ENCODE measurements at places on chromosomes 11 and 22.

DNA sequence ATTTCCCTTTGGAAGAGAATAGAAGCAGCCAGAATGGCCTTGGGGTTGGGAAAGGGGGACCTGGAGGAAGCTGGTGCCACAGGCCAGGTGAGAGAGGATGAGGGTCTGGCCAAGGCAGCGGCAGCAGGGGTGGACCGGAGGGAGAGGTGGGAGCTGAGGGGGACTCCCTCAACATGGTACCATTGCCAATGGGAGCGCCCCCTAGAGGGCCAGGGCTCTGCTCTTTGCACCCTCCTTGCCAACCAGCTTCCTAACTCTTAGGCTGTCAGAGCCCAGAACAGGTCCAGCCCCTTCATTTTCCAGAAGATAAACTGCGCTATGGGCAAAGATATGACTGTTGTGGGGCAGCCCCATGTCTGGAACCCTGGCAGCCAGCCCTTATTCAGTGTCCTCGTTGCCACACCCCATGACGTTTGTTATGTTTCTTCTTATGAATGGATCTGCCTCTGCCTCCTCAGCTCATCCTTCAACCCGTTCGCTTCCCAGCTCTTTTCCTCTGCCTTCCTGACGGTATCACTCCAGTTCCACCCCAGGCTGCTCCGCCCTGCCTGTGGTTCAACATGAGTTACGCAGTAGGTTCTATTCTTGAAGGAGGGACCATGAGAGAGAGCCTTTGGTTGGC, 185.2 kb downstream of the GRIK4 start:
- no peak for DNase-seq

- no peak for DNase-seq
Measured at GRCh38 chr11:73404048-73404447, 27.8 kb downstream of the RELT start.

DNA sequence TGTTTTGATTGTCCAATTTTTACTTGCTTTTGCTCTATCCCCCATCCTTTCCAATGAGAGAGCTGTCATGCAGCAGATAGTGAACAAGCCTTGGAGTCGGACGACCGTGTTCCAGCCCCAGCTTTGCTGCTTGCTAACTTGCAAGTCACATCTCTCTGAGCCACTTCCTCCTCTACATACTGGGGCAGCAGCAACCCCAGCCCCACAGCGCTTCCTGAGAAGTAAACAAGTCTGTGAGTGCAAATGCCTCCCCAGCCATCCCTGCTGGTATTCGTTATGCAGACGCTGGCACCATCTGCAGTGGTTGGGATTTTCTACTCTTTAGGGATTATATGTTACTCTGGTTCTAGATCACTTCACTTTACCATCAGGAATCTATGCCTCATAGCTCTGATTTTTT, 35.0 kb downstream of the TPBGL start:
- peak; percentile 25 for DNase-seq

DNA sequence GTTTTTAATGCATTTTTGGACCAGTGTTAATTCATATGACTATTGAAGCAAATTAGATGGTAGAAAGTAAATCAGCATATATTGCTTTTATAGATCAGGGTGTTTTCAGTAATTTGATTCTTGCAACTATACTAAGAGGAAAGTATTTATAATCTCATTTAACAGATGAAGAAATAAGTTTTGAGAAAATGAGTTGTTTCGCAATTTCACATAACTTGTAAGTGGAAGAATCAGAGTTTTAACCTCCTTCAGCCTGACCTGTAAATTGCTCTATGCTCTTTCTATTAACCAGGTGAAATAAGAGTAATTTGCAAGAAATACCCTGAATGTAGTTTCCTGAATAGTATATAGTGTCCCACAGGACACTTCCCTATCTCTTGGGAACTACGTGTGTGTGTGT, 1106.8 kb upstream of the RAG2 start:
- no peak for DNase-seq

DNA sequence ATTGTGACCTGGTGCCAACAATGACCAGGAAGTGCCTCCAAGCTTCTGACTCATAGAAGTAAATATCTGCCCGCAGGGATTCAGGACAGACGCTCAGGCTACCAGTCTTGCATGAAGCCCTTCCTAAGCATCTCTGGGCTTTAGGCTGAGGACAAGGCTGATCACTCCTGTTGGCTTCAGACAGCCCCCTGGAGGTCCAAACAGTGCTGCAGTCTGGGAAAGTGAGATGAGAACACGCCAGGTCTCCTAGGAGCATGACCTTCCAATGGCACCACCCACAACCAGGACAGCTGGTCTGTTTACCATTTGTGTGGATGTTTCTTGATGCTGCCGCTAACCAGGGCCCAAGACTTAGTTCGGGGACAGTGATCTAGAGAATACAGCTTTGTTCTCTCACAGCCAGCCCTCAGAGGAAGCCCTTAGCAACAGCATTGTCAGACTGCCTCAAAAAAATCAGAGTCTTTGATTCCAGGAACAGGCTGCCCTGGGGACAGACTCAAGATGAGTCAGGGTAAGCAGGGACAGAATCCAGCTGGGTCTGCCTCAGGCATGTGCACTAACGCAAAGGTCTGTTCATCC, 111.2 kb downstream of the ZNF280B start:
- no peak for DNase-seq

- no peak for DNase-seq
Measured at GRCh38 chr22:34481090-34481489, 560.8 kb upstream of the LARGE1 start.

DNA sequence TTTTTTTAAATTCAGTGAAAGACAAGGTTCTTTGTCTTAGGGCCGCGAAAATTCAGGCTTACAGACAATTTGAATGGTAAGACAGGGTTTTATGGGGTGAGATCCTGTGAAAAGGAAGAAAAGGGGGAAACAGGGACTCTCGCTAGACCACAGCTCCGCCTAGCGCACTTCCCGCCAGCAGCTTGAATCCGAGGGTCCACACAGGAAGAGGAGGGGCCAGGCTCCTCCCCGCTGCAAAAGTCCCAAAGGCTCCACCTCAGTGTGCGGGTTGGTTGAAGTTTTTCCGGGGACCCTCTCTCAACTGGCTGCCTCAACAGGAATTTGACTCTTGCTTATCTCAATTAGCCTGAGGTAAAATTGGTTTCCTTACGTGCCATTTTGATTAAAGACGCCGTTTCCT, 950.9 kb upstream of the CNTN5 start:
- no peak for DNase-seq

DNA sequence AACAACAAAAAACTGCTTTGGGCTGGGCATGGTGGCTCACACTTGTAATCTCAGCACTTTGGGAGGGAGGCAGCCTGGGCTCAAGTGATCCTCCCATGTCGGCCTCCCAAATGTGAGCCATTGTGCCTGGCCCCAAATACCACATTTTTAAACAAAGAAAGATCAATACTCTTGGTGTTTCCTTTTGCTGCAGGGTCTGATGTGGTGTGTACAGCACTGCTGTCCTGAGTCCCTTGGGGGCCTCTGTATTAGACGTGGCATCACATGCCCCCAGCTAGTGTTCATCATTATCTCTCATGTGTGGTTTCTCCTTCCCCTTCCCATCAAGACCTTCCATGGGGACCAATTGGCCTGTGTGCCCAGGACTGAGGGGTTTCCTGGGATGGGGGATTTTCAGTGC, 20.5 kb upstream of the XBP1 start:
- no peak for DNase-seq

GRCh38 chr11:33474866-33475265, 217.7 kb downstream of the HIPK3 start:
- no peak for DNase-seq

GRCh38 chr22:19646383-19646782, 67.9 kb upstream of the SEPTIN5 start:
- no peak for DNase-seq

GRCh38 chr22:50728523-50728931, 9.5 kb upstream of the ACR start:
- DNase-seq = no peak

DNA sequence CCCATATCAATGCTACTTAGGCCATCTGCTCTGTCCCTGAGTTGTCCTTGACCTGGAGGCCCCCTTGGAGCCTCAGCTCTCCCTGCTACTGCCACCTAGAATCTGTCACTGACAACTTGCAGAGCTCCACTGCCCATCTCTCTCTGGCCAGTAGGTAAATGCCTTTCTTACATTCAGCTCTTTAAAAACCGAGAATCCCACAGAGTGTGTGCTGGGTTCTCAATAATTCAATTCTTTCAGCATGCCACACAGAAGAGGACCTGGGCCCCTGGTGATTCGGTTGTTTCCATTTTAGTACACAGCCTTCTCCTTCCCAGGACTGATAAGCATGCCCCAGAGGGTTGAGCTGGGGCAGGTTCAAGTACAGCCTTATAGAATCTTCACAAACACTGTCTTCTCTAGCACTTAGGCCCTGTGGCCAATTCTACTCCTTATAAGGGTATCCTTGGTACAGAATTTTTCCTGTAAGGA, 22.0 kb upstream of the IPO7 start:
- DNase-seq = no peak

DNA sequence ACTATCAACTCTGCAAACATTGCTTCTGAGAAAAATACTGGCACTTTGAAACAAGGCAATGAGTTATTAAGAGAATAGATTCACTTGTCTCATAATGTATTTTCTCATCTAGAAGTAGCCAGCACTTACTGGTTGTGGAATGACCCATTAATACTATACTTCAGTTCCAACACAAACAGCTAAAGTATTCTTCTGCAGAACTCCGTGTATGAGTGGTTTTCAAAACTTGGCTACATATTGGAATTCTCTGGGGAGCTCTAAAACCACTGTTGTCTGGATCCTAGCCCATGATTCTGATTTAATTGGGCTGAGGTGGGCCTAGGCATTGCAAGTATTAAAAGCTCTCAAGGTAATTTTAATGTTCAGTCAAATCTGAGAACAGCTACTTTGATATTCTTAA, 1416.4 kb upstream of the RAG2 start:
- no peak for DNase-seq

- DNase-seq = no peak
Measured at GRCh38 chr11:85869781-85870180, 14.6 kb downstream of the CCDC83 start.

DNA sequence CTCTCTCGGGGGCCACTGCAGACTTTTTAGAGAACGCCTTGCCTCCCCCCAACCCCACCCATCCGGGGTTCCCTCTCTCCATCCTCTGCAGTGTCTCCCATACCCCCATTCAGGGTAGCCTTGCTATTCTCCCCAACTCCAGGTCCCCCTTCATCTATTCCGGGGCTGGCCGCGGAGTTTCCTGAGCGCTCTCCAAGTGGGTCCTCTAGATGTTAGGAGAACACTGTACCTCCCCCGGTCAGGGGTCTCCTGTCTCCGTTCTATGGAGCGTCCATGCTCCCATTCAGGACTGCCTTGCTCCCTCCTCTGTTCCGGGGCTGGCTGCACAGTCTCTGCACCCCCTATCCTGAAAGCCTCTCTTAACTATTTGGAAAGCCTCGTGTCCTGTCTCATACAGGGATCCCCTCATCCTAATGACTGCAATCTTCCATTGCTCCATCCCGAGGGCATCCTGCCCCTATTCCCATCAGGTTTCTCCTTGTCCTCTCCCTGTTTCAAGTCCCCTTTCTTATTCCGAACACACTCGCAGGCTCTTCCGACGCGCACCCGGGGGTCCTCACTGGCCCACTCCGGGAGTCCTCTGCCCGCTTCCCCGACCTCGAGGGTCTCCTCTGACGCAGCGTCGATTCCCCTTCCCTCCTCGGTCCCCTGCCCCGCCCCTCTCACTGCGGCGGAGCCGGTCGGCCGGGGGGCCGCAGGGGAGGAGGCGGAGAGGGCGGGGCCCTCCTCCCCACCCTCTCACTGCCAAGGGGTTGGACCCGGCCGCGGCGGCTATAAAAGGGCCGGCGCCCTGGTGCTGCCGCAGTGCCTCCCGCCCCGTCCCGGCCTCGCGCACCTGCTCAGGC, at the start of gene NEFH:
TSS of gene NEFH (plus strand) at position 802 of the 845 bp plus-strand sequence. CDS start 45 bp downstream, outside the sequence.
- DNase-seq = no peak

DNA sequence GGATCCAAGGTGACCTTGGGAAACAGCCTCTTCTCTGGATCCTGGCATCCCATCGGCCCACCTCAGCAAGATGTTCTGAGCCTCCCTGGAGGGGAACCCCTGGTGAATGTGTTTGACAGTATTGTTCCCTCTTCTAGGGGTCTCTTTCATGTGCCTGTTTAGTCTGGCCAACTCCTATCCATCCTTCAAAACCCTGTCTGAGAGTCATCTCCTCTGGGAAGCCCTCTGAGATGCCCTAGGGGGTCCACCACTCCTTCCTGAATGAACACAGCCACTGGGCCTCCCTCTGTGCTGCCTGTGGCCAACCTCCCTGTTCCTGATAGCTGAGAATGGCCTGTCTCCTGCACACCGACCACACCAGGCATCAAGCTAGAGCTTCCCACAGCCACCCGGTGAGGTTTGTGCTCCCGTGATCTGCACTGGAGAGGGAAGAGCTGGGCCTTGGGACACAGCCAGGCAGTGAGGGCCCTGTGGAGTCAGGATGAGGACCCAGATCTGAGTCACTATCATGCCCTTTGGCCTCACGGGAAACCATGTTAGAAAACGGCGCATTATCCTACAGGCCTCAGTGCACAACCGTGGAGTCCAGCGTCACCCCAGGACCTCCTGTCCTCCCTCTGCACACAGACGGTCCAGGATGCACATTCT, 8.8 kb downstream of the WNT7B start:
- DNase-seq = no peak

DNA sequence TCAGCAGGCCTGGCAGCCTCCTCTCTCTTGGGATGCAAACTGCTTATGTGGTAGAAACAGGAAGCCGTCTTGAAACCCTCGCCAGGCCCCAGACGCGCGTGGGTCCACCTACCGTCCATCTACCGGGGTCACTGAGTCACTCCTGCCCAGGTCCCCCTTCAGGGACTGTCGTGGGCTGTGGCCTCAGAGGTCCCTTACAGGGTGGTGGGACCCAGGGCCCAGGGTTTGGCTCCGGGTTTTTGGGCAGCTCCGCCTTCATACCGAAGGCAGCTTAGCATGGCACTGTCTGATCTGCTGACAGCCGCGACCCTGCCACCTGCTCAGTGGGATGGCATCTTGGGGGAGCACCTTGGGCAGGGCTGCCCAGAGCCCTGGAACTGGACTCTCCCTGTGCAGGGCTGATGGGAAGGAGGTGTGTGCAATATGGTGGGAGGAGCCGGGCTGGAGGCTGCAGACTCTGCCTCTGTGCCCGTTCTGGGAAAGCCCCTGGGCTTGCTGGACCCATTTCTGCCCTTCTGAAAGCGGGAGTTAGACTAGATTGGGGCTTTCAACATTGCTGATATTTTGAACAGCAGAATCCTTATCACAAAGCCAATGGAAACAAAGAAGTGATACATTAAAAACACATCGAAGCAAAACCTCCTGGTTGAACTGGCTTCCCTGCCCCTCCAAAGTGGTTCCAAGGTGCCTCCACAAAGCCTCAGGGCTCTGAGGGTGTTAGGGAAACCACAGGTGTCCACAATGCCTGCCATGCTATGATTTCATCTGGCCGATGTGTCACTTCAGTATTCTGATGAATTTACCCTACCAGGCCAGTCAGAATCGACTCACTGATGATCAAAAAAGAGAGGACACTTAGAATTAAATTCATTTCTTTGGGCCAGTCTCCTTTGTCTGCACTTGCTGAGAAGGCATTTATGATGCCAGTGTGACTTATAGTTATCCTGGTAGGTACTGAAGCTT, 316.5 kb downstream of the KIRREL3 start:
- no peak for DNase-seq

GRCh38 chr11:33259869-33260268, 2.7 kb downstream of the HIPK3 start:
- DNase-seq = no peak
